H9 (cell line): ENCODE measurements at places on chromosomes 12 and 14. TPM values are rescaled to one million over a fixed set of nuclear protein-coding genes. Genes with fewer than 3 reads are reported as not detected.
A peak's percentile ranks its signal among the peaks of the same experiment; 100 is the strongest.

GRCh38 chr12:93778306-93778705 lies 101.1 kb downstream of the CRADD start:
- DNase-seq = no peak

LIN7A gene
- 18.3 and 18.4 TPM in 2 replicates for total RNA-seq

GRCh38 chr12:126681676-126682075 lies 1585.3 kb upstream of the TMEM132C start:
- DNase-seq = no peak

VWF gene
- total RNA-seq = 0.17 and 0.35 TPM in 2 replicates

DNA sequence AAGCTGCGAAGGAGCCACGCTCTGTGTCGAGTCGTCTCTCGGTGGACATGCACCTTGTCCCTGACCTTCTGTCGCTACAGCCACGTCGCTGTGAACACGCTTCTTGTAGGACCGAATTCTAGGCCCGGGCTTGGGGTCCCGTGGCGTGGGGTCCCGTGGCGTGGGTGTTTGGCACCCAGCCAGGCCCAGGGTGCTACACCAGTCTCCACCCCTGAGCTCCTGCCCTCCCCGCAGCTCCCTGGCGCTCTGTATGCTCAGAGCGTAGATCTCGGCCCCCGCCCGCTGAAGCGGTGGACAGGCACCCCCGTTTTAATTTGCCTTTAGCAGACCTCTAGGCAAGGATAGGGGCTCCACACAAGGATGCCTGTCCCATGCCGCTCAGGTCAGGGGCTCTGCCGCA lies 16.5 kb downstream of the MMP17 start:
- no peak for DNase-seq

MLXIP gene
- 28.6 and 32.4 TPM in 2 replicates for total RNA-seq

RAB21 gene
- total RNA-seq = 48.0 and 53.0 TPM in 2 replicates

GRCh38 chr14:81313775-81314429 lies 86.2 kb downstream of the STON2 start:
- DNase-seq = no peak

- no peak for DNase-seq
Observed at GRCh38 chr12:84877340-84877739, 35.3 kb downstream of the SLC6A15 start.

PTGR2 gene
- 5.5 and 6.7 TPM in 2 replicates for total RNA-seq

GRCh38 chr12:42757624-42758119 lies 168.1 kb upstream of the PRICKLE1 start:
- DNase-seq = no peak

DNA sequence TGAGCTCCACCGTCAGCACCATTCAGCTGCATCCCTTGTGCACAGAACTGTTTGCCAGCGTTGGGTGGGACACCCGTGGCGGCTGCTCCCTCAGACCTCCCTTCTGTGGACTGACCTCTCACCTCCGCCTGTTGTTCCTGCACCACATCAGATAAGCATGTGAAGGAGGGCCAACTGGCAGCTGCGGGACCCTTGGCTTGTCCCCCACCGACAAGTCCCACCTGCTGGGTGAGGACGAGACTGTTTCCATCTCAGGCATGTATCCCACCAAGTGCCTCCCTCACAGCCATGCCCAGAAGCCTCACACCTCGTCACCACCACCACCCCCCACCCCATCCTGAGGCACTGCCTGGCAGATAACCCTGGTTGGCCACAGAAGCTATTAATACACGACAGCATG lies 18.6 kb upstream of the TEAD4 start:
- DNase-seq = no peak

DNA sequence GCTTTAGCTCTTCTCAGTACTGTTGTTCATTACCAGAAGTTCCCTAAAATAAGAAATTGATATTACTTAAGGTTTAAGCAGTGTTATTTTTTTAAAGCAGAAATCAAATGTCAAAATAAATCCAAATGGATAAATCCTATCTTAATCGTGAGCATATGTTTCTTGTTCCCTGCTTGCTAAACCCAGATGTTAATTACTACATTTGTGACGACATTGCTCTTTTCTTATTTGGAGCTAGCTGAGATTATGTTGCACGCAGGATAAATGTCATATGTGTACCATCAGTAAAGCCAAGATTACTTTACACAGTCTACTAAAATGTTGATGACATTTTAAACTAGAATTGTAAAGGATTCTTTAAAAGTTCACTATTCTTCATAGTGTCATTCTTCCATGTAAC lies 157.5 kb downstream of the PLCZ1 start:
- no peak for DNase-seq

SPTB gene
- 2.3 and 3.1 TPM in 2 replicates for total RNA-seq

TAS2R9 gene
- not detected in 2 replicates for total RNA-seq

SCYL2 gene
- 41.4 and 42.0 TPM in 2 replicates for total RNA-seq

- DNase-seq = no peak
Observed at GRCh38 chr12:113322343-113322742, 12.6 kb downstream of the SLC8B1 start.

DNA sequence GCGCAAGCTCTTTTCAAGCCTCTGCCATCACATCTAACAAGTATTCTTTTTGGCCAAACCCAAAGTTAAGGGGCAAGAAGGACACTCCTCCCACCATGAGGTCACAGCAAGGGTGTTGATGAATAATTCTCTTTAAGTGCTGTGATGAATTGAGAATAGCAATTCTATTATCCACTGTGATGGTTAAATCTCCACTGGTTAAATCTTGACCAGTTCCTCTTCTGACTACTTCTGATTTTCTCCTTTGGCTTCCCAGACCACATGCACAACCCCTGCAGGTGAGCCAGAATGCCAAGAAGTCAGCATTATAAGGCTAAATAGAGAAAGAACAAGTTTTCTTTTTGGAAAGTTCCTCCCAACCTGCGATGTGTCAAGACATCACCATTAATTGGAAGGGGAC lies 90.6 kb upstream of the BCL2L14 start:
- DNase-seq = no peak

- no peak for DNase-seq
Observed at GRCh38 chr12:95169368-95169767, 47.9 kb downstream of the FGD6 start.

DNA sequence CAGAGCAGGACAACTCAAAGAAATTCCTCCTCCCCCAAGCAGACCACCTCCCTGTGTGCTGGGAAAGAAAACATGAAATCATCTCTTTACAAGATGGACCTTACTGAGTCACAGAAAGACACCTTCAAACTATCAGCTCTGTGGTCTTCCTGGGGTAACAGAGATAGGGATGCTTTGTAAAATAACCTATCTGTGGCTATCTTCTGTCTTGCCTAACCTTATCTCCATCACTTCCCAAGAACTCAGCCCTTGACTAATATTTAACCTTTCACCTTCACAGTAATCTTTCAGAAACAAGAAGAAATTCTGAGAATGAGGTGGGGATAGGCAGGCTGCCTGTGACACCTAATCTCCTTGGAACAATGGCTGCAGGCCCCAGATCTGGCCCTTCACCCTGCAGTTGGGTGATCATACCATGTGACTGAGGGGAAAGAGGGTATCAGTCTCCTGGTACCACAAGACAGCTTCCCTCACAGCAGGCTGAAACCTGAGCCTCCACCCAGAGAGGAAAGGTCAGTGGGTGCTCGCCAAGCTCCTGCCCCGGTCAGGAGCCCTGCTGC lies 27.4 kb upstream of the CEBPE start:
- no peak for DNase-seq

EFS gene
- 31.9 and 32.1 TPM in 2 replicates for total RNA-seq

DNA sequence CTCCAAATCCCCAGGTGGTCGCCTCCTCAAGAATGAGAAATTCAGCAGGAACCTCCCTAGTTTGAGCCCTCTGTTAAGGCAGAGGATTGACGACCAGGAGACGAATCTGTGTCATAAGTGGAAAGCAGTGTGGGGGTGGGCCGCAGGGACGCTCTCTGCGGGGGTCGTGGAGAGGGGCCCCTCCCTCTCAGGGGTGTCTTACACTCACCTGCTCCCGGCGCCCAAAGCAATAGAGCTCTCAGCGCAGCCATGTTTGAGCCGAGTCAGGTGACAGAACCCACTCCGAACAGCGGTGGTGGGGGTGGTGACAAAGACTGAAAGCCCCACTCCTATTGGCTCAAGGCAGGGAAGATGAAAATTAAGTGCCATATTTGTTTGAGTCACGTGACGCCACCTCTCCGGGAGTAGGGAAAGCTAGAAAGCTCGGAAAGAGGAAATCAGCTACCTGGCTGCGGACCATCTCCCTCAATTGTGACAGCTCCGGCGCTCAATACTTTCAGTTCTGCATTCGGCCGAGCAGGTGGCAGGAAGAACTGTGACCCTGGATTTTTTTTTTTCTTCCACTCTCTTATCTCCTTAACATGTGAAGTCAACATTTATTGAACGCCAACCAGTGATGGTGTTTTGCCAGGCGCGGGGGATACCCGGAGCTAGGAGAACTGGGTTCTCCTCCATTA lies at the start of gene ZFYVE26:
TSS of gene ZFYVE26 (minus strand) at position 265 of the 677 bp plus-strand sequence. CDS start 627 bp downstream, outside the sequence.
- DNase-seq = peak; percentile 97

- no peak for DNase-seq
Observed at GRCh38 chr12:115405471-115405860, 721.5 kb upstream of the TBX3 start.

GRCh38 chr12:32478858-32479725 lies 79.7 kb downstream of the FGD4 start:
- DNase-seq = no peak

- peak; percentile 96 for DNase-seq
Observed at GRCh38 chr12:125683748-125684381, 618.6 kb downstream of the AACS start.

RNASE7 gene
- total RNA-seq = not detected in 2 replicates

- DNase-seq = no peak
Observed at GRCh38 chr12:29066011-29066588, 83.0 kb upstream of the FAR2 start.

DNA sequence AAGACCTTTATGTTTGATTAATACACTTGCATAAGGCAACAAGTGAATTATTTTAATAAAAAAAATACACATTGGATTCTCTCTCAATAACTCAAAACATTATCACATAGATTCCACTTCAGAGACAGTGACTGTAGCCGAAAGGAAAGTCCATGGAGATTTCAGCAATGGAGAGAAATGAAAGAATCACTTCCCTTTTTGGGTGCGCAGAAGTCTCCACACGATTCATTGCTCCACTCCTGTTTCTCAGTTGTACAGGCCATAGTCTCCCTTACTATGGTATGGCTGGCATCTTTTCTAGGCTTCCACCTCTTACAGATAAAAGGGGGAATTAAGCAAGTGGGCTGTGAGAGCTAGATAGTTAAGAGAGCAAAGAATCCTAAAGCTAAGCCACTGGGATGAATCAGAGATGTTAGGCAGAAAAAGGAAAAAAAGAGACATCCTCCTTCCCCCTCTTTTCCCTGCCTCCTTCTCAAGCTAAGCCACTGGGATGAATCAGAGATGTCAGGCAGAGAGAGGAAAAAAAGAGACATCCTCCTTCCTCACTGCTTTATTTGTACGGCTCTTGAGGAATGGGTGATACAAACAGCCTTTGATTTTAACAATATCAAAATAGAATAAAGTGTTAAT lies 16.3 kb downstream of the ST8SIA1 start:
- DNase-seq = no peak

DNA sequence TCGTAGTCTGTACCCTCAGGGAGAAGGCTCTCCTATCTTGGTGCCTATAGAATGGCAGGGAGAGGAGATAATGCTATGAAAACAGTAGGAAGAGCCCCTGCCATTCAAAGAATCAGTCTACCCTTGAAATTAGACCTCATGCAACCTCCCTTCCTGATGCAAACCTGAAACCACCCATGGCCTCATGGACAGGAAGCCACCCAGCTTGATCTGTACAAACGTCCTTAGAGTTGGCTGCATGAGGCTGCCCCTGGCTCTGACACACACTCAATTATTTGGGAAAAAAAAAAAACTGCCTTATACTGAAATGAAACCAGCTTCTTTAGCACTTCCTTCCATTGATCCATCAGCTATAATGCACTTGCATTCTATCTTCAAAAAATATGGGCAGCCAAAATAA lies 116.6 kb upstream of the BCL2L14 start:
- no peak for DNase-seq

- DNase-seq = no peak
Observed at GRCh38 chr14:32447371-32447770, 118.3 kb downstream of the AKAP6 start.

GNG2 gene
- 7.0 and 7.9 TPM in 2 replicates for total RNA-seq

- DNase-seq = no peak
Observed at GRCh38 chr12:108517288-108518100, 2.4 kb downstream of the FICD start.

HOXC9 gene
- total RNA-seq = not detected in 2 replicates

OTOGL gene
- total RNA-seq = 0.11 and 0.24 TPM in 2 replicates

GRCh38 chr12:104201238-104202001 lies 14.2 kb upstream of the TXNRD1 start:
- peak; percentile 77 for DNase-seq

DNA sequence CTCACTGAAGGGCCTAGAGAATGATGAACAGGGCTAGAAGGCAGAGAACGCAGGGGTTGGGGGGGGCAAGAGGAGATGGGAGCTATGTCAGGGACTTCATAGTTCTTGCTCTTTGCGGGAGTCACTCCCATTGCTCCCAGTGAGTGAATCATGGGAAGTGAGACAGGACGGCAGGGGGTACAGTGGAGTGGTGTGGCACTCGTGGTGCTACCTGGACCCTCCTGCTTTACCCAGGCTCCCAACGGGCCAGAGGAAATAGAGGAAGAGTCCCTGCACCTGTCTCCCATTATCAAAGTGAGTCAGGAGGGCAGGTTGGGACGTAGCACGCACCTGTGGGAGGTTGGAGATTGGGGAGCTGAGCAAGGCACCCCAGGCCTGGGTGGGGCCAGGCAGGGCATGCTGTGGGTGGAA lies 1.3 kb upstream of the KRT8 start:
- peak; percentile 39 for DNase-seq

- no peak for DNase-seq
Observed at GRCh38 chr12:65648461-65648860, 175.8 kb upstream of the HMGA2 start.

TXNRD1 gene
- total RNA-seq = 93.6 and 100 TPM in 2 replicates

C12orf42 gene
- total RNA-seq = not detected in 2 replicates

RAB5B gene
- total RNA-seq = 48.4 and 50.6 TPM in 2 replicates

GRCh38 chr14:104937161-104937560 lies 12.5 kb downstream of the PLD4 start:
- DNase-seq = no peak

DNA sequence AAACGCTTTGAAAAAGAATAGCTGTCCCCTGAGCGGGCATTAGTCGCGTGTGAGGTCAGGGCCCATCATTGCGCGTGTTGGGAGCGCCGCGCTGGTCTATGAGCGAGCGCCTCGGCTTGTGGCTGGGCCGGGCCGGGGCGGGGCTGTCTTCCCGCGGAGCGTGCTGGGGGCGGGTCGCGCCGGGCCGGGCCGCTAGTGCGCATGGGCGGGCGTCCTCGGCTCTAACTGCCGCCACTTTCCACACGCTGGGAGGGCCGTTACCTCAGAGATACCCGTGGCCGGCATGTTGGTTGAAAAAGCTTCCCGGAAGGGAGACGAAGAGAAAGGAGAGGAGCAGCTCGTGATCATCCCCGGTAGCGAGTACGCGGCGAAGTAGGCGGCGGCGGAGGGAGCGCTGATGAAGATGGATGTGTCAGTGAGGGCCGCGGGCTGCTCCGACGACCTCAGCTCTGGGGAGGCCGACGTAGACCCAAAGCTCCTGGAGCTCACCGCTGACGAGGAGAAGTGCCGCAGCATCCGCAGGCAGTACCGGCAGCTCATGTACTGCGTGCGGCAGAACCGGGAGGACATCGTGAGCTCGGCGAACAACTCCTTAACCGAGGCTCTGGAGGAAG lies at the start of gene EID3:
TSS of gene EID3 (plus strand) at position 202 of the 614 bp plus-strand sequence. CDS start at position 398, 196 bp downstream.
- peak; percentile 92 for DNase-seq
